ENCODE measurements at places on chromosomes 12 and 14. TPM values are rescaled to one million over a fixed set of nuclear protein-coding genes. Genes with fewer than 3 reads are reported as not detected.

The TMCC3 gene
- total RNA-seq = 0.08 TPM

The IAPP gene
- not detected for total RNA-seq

The DIO3 gene
- not detected for total RNA-seq

The GPR135 gene
- total RNA-seq = 1.2 TPM

The SLC22A17 gene
- total RNA-seq = 2.0 TPM

The C14orf39 gene
- total RNA-seq = not detected

The ABCB9 gene
- 4.8 TPM for total RNA-seq

The HVCN1 gene
- total RNA-seq = 30.3 TPM

The TMEM229B gene
- total RNA-seq = 1.5 TPM

The DAO gene
- not detected for total RNA-seq

The KLHL28 gene
- 10.6 TPM for total RNA-seq

The CBLN3 gene
- 8.9 TPM for total RNA-seq

The LIN7A gene
- total RNA-seq = not detected

The VSIG10 gene
- 8.0 TPM for total RNA-seq

The GARIN6 gene
- not detected for total RNA-seq

The GUCY2C gene
- not detected for total RNA-seq

The ADAM20 gene
- 0.15 TPM for total RNA-seq

The HOXC4 gene
- 1.3 TPM for total RNA-seq

The OR4N2 gene
- total RNA-seq = not detected

The ITGB7 gene
- 248 TPM for total RNA-seq

The PPM1H gene
- 0.17 TPM for total RNA-seq

The PPFIA2 gene
- not detected for total RNA-seq

The MSRB3 gene
- total RNA-seq = not detected

The KRT85 gene
- total RNA-seq = not detected

All from activated CD8-positive, alpha-beta memory T cell treated with anti-CD3 and anti-CD28 coated beads for 36 hours (primary cell).